Tongue (tissue), 3 donors: ENCODE measurements at places on chromosomes 2 and 18. TPM values are rescaled to one million over a fixed set of nuclear protein-coding genes. Genes with fewer than 3 reads are reported as not detected.

LGALSL gene
- total RNA-seq: 18.9 TPM

CYP1B1 gene
- 8.0 TPM for total RNA-seq

DNA sequence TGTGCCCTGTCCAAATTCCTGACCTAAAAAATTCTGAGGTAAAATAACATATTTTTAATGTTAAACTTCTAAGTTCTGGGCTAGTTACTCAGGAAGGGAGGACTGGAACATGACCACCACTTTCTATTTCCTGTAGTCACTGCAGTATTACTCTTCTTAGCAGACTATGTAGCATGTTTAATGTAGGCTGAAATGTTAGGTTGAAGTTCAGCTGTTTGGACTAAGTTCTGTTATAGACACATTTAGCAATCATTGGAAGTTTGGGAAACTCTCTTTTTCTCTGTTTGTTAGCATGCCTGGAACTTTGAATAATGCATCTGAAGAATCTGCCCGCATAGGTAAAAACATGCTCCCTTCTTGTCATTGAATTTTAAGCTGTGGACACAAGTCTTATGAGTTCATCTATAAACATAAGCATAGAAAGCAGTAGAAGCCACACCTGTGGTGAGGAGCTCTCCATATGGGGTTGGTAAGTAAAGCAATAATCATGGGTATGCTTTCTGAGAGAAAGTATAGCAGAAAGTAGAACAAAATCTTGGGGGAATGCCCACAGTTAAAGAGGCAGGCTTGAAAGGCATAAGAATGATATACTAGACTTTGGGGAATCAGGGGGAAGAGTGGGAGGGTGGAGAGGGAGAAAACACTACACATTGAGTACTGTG lies 52.6 kb downstream of the IL1R2 start:
- no peak for DNase-seq

DNA sequence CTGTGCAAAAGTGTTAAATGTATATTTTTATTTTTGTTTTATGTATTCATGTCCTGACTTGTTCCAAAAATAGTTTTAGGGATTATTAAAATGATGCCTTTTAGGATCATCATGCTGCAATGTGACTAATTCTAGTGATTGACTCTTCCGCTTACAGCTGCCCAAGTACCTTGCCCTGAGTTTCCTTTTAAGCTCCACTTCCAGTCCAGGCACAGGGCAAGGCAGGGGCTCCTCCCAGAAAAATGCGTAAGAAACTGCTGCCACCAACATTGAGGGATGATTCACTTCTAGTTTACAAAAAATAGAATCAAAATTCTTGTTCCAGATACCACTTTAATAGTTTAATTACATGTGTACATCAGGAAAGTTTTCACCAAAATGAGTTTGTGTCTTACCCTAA lies 116.4 kb downstream of the IRS1 start:
- DNase-seq: no peak

NEMP2 gene
- 6.4 TPM for total RNA-seq

ASXL3 gene
- 4.3 TPM for total RNA-seq

STPG4 gene
- not detected for total RNA-seq

- DNase-seq: no peak
Measured at GRCh38 chr18:62323483-62324180, 1.5 kb upstream of the TNFRSF11A start.

- peak; percentile 38 for DNase-seq
Measured at GRCh38 chr2:23497063-23497462, 112.1 kb downstream of the KLHL29 start.

MALL gene
- 19.2 TPM for total RNA-seq

PROC gene
- total RNA-seq: not detected

PSTPIP2 gene
- total RNA-seq: 3.8 TPM

DNA sequence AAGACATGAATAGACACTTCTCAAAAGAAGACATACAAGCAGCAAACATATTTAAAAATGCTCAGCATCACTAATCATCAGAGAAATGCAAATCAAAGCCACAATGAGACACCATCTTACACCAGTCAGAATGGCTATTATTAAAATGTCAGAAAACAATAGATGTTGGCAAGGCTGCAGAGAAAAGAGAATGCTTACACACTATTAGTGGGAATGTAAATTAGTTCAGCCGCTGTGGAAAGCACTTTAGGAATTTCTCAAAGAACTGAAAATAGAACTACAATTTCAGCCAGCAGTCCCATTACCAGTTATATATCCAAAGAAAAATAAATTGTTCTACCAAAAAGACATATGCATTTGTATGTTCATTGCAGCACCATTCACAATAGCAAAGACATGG lies 61.7 kb downstream of the STRADB start:
- no peak for DNase-seq

GRCh38 chr2:86204458-86204857 lies 5.2 kb downstream of the MRPL35 start:
- DNase-seq: no peak

GRCh38 chr2:240462073-240462706 lies 26.7 kb downstream of the GPC1 start:
- DNase-seq: no peak

DNA sequence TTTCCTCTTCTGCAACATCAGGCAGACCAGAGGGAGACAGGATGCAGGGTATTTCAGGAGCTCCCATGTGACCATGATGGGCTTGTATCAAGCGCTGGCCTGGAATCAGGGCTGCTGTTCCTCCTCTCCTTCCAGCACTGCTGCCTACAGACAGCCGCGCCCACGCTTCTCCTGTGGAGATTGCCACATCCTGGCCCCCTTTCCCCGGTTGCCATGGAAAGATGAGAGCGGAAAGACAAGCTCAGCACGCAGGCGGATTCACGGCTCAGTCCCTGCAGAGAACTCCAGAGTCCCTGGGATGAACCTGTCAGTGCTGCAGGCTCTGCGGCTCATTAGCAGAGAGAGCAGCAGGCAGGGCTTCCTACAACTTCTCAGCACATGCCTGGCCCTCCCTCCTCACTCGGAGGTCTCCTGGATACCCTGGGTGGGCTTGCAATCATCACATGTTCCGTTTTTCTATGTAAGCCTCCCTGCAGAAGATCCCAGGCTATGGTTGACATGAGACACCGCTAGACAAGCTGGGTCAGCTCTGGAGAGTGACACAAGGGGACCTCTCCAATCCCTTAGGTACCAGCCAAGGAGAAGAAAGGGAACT lies 497.8 kb upstream of the MYT1L start:
- no peak for DNase-seq

VIT gene
- total RNA-seq: 23.1 TPM

WDFY1 gene
- 58.8 TPM for total RNA-seq

- DNase-seq: no peak
Measured at GRCh38 chr2:161547130-161547529, 77.1 kb upstream of the SLC4A10 start.

DNA sequence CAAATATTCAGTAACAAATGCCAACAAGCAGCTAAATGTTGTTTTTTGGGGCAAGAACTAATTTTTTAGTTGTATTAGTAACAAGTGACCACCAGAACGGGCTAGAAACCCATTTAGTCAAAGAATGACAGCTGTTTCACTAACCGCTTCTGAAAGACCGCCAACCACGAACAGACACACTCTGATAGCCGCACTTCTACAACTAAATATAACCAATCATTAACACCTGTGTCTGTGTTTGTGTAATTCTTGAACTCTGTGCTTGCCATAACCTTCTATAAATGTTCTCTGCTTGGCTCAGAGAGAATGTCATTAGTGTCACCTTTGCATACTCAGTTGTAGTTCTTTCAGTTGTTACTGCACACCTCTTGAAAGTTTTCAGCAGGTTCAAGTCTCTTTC lies 526.3 kb upstream of the LRRTM1 start:
- DNase-seq: no peak

DNA sequence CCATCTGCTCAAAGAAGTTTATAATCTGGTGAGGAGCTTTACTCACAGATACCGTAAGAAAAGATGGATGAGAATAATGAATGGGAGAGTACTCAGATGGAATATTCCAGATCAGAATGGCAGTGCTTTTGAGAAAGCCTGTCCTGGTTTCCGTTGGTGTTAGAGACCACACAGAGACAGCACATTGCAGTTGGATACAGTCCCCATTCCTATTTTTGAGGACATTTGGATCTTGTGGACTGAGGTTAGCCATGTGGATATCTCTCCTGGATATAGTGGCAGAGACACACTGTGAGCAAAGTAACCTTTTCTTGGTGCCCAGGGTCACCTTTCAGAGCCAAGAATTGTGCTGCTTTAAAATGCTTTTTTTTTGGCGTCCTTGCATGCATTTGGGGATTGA lies 63.7 kb downstream of the TANC1 start:
- no peak for DNase-seq
